ENCODE measurements at places on chromosomes 7 and 10.

DNA sequence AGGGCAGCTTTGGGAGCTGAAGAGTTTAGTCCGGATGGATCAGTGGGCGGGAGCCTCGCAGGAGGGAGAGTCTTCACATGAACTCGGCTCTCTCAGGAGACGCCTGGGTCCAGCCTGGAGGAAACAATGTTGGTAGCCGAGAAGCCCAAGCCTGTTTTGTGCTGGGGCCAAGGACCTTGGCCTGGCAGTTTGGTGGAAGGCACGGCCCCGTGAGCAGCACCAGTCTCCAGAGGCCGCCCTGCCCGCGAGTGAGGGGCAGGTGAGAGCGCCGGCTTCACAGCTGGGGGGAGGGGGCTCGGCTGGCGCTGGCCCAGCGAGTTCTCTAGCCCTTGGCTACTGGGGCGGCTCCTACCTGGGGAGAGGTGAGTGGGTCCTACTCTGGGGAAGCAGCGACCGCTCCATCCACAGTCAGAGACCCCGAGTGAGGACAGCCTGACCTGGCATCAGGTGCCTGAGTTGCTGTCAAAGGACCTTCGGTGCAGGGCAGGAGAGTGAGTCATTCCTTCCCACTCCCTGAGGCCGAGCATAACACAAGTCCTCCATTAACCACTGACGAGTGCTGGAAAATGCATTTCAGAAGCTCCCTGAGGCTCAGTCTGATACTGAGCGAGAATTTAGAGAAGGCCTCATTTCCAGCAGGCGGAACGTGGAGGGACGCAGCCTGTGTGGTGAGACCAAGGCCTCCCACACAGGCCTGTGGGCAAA, 89.3 kb upstream of the DIP2C start:
- DNase-seq, result no peak

GRCh38 chr10:97333601-97334369, 744 bp downstream of the FRAT2 start:
- no peak for DNase-seq

- no peak for DNase-seq
These were observed 891.1 kb upstream of the AUTS2 start for GRCh38 chr7:68707159-68707558.

DNA sequence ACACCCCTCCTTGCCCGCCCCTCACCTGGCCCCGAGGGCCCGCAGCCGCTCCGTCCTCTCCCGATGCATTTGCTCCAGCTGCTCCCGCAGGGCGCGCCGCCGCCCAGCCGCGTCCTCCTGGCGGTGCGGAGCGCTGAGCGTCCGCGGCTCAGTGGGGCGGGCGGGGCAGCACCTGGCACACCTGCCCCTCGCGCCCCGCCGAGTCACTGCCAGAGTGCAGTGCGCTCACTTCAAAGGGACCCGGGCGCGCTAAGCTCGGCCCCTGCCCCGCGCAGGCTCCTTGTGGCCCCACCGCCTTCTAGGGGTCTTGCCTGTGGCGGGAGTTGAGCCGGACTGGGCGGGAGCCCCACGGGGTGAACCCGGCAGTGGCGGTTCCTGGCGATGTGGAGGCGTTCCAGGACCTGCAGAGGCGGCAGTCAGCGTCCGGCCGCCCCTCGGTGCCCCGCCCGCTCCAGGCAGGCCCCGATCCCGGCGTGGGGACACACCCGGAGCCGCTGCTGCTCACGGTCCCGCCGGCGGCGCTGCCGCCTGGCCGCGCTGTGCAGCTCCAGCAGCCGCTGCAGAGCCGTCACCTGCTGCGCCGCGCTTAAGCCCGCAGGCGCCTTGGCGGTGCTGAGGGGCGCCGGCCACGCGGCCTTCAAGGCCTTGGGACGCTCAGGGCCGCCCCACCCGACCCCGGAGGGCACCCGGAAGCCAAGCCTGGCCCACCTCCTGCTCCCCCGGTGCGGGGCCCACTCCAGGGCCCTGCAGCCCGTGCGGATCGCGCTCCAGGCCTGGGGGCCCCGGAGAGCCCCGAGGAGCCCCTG, 6.7 kb downstream of the ATP6V1F start:
- DNase-seq, result peak; percentile 9

GRCh38 chr10:89078724-89079672, 88.4 kb downstream of the FAS start:
- no peak for DNase-seq

- no peak for DNase-seq
These were observed 3.4 kb downstream of the PRXL2A start for GRCh38 chr10:80411681-80412220.

- no peak for DNase-seq
These were observed 241.2 kb downstream of the DNAJB9 start for GRCh38 chr7:108810756-108811385.

GRCh38 chr7:45962861-45963260, 41.8 kb upstream of the IGFBP3 start:
- no peak for DNase-seq

- DNase-seq, result no peak
These were observed 343.6 kb downstream of the ACTR3B start for GRCh38 chr7:153103202-153103601.

GRCh38 chr10:46294641-46295220, 7.9 kb downstream of the ANTXRL start:
- no peak for DNase-seq

DNA sequence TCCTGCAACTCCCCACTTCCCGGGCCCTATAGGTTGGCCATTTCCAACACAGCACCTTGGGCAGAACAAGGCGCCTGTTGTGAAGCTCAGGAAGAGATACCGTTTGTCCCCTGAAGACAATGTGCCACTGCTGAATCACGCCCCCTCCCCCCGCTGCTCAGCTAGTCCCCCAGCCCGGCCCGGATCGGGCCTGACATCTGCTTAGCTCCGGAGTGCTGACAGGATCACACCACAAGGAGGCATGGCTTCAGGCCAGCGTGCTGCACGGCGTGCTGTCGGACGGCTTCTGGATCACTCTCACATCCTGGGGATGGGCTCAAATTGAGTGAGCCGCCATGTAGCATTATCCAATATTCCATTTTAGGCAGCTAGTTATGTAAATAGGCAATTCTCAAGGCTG, 62.1 kb upstream of the EFCAB10 start:
- no peak for DNase-seq

GRCh38 chr10:47353351-47353750, 5.2 kb downstream of the RBP3 start:
- no peak for DNase-seq

DNA sequence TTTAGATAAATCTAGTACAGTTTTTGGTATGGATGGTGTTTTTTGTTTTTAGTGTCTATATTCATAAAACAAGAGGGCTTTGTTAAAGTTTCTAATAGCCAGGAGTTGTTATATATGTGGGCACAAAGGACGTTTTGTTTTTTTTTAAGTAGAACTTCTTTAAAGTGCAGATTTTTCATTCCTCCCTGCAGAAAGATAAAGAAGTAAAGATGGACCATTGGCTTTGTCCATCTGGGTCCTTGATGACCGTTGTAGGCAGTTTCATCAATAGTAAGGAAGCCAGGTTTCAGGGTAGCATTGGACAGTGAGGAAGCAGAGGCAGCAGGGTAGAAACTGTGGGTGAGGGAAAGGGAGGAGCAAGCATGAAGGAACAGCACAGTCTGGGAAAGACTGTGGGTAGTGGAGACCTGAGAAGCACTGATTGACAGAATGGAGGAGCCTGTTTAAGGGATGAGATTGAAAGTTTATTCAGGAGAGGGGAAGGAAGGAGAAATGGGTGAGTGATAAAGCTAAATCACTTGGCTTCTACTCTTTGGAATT, 5.3 kb downstream of the CALU start:
- no peak for DNase-seq

- no peak for DNase-seq
These were observed 118.1 kb downstream of the INHBA start for GRCh38 chr7:41584746-41585145.

DNA sequence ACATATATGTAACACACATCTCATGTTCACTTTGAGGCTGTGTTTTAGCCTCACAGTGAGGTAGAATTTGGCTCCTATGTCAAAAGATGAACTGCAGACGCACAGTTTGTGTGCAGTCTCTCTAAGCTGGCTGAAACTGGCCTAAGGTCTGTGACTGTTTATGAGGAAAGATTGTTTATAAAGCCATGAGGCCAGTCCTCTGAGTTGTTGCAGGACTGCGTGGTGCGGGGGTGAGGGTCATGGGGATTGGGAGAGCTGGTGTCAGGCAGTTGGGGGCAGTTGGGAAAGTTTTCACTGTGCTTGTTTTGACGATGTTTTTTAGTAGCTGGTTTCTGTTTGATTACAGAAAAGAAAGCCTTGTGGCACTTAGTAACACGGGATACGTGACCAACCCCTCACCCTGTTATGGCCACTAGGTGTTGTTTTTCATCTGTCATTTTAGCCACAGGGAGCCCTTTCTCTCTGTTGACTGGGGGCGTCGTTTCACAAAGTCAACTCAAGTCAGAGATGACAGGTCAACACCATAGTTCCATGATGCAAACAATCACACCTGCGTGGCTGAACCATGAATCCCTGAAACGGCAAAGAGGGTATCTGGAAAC, 310.9 kb downstream of the CCDC3 start:
- DNase-seq, result no peak

DNA sequence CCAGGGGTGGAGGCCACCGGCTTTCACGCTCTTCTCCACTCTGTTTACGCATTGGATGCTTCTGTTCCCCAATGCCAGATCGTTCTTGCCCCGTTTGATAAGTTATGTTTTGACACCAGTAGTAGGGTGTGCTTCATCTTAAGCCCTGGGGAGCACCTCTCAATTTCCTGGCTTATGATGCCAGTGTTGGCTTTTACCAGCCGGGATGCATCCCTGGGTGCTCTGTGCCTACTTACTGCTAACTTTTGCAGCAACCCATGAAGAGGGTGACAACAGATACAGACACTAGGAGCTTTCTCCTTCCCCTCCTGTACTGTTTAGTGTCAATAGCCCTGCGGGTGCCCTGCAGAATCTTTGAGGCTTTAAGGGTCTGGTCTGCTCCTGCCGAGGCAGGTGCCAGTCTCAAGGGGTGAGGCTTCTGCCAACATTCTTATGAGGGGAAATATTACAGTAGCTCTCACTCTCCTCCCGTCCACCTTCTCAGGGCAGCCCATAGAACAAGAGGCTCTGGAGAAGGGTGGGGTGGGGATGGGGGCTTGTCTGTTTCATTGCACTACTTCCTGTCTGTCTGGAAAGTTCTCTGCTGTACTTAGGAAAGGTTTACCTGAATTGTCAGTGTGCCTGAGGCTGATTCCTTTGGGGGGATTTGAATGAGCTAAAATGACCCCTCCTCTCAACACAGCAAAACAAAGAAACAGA, 23.3 kb downstream of the ADCY1 start:
- no peak for DNase-seq

DNA sequence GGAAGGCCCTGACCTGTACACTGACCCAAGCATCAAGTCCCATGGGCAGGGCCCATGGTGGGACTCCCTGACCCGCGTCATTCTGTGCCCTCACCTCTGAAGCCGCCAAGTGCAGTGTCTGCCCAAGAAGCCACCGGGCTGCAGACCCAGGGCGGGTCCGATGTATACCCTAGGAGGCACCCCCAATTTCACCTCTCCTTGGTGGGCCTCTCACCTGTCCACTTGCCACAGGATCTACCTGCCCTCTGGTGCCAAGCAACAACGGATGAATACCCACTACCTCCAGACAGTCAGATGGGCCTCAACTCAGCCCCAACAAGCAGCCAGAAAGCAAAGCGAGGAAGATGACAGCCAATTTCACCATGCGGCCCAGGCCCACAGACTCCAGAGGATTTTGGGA, 92.6 kb downstream of the CTBP2 start:
- no peak for DNase-seq
